Transverse colon (tissue), 4 donors: ENCODE measurements at places on chromosomes 2 and 18.

DNA sequence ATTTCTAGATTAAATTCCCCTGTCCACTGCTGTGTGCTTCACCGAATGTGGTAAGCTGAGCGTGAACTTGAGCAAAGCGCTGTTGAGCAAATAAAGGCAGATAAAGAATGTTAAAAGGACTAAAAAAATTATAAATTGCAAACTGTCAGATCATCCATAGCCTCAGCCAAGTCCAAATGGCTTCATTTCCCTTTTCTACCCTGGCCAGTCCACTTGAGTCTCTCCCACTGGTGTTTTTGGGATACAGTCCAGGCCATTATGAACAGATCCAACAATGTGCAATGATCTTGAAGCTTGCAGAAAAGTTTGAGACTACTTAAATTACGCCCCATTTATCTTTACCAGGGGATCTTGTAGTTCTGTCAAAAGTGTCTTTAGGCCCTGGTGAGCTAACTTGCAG is 254.6 kb upstream of the PIK3C3 start:
- no peaks in the 10 kb centered on the region for H3K4me1 ChIP-seq
- no peak overlapping the region for H3K27ac ChIP-seq
- no peak for DNase-seq

- no peak overlapping the region for H3K4me3 ChIP-seq
- no peak for DNase-seq
- no peaks in the 10 kb centered on the region for H3K27me3 ChIP-seq
- no peaks in the 10 kb centered on the region for H3K4me1 ChIP-seq
These were observed 62.4 kb upstream of the TNP1 start for GRCh38 chr2:216922175-216922780.

DNA sequence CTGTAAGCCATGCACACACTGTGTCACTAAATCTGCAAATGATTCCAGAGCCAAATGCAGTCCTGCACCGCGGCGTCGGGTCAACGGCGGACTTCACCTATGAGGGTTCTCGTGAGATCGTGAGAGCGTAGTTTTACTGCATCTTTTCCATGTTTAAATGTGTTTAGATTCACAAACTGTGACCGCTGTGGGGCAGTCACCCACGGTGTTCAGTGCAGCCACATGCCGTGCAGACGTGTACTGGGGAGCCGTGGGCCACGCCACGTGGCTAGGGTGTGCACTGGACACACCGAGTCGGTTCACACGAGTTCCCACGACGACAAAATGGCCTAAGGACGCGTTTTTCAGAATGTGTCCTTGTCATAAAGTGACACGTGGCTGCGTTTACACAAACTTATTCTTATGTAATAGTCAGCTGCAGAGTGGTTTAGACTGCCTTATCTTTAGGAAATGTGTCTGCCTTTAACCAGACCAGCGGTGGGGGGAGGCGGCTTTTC is 34.1 kb downstream of the NFATC1 start:
- H3K27me3 ChIP-seq, result no peaks in the 10 kb centered on the region
- H3K36me3 ChIP-seq, result no peaks in the 10 kb centered on the region
- H3K27ac ChIP-seq, result no peak overlapping the region
- no peak for DNase-seq
- H3K4me1 ChIP-seq, result no peaks in the 10 kb centered on the region

DNA sequence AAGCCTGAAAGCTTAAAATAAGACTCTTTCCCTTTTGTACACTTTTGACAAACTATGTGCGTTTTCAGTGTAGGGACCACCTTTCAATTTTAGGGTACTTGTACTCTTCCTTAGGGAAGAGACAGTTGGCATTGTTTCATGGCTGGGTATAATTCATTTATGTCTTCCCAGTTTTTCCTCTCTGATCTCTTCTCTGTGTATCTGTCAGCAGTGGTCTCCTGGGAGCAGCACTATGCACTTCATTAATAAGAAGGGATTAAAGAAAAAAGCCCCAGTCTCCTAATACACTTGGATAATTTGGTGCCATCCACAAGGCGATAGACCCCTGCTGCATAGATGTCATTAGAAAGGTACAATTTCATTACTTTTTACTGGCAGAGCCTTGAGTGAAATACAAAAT is 12.1 kb downstream of the AQP4 start:
- H3K4me1 ChIP-seq, result no peaks in the 10 kb centered on the region
- no peak overlapping the region for H3K4me3 ChIP-seq
- no peak for DNase-seq
- H3K36me3 ChIP-seq, result no peaks in the 10 kb centered on the region

- H3K27ac ChIP-seq, result no peak overlapping the region
- no peak overlapping the region for H3K4me3 ChIP-seq
- no peaks in the 10 kb centered on the region for H3K36me3 ChIP-seq
- H3K27me3 ChIP-seq, result no peaks in the 10 kb centered on the region
- peaks cover 10% of the 10 kb centered on the region for H3K4me1 ChIP-seq
- no peak for DNase-seq
These were observed 867.8 kb upstream of the KLHL29 start for GRCh38 chr2:22517141-22517540.

- DNase-seq, result no peak
- H3K36me3 ChIP-seq, result no peaks in the 10 kb centered on the region
- H3K27ac ChIP-seq, result no peak overlapping the region
- no peaks in the 10 kb centered on the region for H3K4me1 ChIP-seq
These were observed 199.1 kb upstream of the POU3F3 start for GRCh38 chr2:104654811-104655210.

- DNase-seq, result no peak
- no peaks in the 10 kb centered on the region for H3K36me3 ChIP-seq
- no peaks in the 10 kb centered on the region for H3K4me1 ChIP-seq
- H3K27me3 ChIP-seq, result no peaks in the 10 kb centered on the region
- no peak overlapping the region for H3K4me3 ChIP-seq
These were observed 68.3 kb downstream of the NEB start for GRCh38 chr2:151665959-151666358.
